NCI-H526 treated with DMSO at 0.1 percent for 48 hours (cell line): ENCODE measurements at places on chromosomes 6 and 20.

DNA sequence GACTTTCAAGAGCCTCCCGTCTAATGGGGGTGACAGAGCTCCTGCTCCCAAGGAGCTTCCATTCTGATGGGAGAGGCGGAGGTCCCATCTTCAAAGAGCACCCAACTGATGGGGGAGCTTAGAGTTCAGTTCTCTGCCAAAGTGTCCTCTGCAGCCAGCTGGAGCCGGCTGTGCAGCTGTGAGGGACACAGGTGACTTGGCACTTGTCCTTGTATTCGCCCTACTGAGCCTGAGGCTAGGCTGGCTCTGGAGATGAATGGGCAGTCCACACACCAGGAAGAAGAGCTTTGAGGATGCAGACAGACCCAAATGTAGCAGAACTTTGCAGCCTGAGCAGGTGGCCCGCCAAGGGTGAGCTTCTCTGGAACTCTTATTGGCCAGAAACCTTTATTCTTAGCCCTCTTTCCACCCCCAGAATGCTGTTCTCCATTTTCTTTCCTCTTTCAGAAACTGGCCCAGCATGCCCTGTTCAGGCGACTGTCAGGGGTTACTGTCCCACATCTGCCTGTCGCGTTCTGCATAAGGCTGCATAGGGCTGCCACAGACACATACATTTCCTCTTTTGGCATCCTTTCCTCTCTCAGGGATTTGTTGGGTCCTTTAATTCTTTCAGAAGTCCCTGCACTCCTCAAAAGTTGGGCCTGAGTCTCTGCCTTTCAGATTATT lies 108.7 kb upstream of the LRFN2 start:
- DNase-seq, result no peak

GRCh38 chr6:144493035-144493910 lies 208.1 kb downstream of the UTRN start:
- DNase-seq, result no peak

DNA sequence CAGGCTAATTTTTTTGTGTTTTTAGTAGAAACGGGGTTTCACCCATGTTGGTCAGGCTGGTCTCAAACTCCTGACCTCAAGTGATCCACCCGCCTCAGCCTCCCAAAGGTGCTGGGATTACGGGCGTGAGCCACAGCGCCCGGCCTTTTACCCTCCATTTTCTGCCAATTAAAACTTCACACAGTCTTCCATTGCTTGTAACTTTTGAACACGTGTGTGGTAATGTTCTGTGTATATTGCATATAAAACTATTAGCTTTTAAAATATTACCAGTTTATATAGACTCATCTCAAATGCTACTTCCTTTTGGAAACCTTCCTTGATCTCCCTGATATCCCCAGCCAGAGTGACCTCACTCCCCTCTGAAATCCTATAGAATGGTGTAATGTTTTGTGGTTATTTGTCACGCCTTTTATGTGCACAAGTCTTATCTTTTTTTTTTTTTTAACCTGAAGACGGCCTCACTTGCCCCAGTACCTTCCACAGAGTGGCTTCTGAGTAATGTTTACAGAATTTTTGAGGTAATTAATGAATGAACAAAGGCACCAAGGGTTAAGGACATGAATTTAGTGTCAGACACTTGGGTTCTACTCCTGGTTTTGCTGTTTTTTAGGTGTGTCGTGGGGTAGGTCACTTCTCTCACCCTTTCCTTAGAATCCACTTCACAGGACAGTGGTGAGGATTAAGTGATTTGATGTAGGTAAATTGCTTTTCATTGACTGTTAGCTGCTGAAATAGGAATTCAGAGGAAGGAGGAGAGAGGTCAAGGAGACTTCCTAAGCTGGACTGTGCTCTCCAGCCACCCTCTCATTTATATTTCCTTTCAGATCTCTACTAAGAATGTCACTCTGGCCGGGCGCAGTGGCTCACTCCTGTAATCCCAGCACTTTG lies 11.2 kb upstream of the MMP24 start:
- DNase-seq, result no peak

GRCh38 chr6:109453594-109454495 lies 1.7 kb downstream of the MICAL1 start:
- no peak for DNase-seq

GRCh38 chr20:16664020-16664419 lies 65.8 kb upstream of the SNRPB2 start:
- DNase-seq, result no peak

- no peak for DNase-seq
Observed at GRCh38 chr6:70124882-70125545, 177.9 kb downstream of the COL9A1 start.

- DNase-seq, result no peak
Observed at GRCh38 chr6:126797981-126798380, 320.5 kb upstream of the RSPO3 start.

DNA sequence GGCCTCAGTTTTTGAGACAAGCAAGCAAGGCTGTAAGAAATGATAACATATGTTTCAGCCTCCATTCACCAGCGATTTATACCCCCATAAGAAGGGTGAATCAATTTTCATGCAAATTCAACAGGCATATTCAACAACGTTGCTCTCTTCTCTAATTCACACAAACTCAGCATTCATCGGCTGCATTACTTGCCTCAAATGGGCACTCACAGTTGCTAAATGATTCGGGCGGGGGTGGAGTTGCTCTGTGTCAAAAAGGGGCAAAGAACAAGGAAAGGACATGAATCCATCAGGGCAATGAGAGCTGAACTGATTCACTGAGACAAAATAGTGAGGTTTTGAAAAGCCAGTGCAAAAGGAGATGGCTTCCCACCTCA lies 9.0 kb downstream of the MOXD1 start:
- DNase-seq, result no peak

DNA sequence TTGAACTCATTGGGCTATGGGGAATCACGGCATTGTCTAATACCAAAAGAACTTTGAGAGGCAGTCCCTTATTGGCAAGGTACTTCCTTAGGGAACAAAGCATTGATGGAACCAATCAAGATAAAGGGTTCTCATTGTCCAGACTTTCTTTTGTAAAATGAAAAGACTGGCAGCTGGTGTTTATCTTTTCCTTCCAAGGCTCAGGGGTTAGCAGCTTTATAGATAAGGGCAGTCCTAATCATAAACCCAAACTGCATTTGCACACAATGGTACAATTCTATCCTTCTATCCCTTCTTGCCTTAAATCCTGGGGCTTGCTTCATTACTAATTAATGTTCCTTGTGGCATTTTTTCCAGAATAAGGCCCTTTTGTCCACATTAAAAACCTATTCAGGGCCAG lies 28.6 kb downstream of the CDK19 start:
- no peak for DNase-seq

- no peak for DNase-seq
Observed at GRCh38 chr6:145818796-145819195, 4.2 kb upstream of the FBXO30 start.

GRCh38 chr6:114343782-114344144 lies 940 bp upstream of the HS3ST5 start:
- DNase-seq, result no peak

- peak; percentile 11 for DNase-seq
Observed at GRCh38 chr6:82385102-82385501, 21.5 kb downstream of the TPBG start.

- no peak for DNase-seq
Observed at GRCh38 chr6:53752856-53753255, 41.9 kb upstream of the LRRC1 start.

GRCh38 chr6:72636215-72636614 lies 14.4 kb downstream of the KCNQ5 start:
- DNase-seq, result no peak

DNA sequence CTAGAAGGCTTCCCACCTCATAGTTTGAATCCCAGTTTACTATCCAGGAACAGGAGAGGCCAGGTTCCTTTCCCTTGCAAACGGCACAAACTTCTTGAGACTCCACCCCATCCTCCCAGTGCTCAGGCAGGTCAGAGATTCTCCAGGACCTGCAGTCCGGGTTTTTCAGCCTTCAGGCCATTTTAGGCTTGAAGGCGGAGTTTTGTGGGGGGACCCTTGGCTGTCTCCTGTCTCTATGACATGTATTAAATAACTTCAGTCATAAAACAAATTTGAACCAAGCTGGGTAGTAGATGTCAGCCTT lies 230.1 kb downstream of the NFATC2 start:
- DNase-seq, result no peak

- DNase-seq, result no peak
Observed at GRCh38 chr20:931401-931800, 15.3 kb upstream of the ANGPT4 start.

DNA sequence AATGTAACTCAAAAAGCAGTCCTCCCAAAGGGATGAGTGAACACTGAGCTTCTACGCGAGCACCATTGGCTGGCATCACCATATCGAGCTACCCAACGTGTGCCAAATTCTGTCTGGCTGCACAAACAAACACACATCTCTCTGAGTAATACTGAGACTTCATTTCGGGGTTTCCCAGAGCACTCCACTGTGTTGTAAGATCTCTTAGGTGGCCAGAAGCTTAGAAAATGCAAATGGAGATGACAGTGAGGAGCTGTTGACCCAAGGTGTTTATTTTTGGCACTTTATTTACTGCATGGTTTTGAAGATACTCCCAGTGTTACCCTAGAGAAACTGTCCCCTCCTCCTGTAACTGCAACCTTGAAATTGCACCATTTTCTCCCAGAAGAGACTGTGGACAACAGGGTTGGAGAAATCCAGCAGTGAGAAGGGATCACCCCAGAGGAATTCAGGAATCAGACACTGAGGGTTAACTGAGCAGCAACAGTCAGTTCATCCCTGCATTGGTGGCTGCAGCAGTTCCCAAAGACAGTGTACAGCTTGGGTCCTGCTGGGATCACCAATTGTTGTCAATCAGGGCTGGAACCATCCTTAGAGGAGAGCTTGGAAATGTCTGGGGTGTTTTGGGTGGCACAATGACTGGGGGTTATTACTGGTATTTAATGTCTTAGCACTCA lies 1.0 kb upstream of the RIPOR2 start:
- DNase-seq, result no peak

GRCh38 chr6:56370561-56371211 lies 123.3 kb upstream of the COL21A1 start:
- DNase-seq, result no peak

DNA sequence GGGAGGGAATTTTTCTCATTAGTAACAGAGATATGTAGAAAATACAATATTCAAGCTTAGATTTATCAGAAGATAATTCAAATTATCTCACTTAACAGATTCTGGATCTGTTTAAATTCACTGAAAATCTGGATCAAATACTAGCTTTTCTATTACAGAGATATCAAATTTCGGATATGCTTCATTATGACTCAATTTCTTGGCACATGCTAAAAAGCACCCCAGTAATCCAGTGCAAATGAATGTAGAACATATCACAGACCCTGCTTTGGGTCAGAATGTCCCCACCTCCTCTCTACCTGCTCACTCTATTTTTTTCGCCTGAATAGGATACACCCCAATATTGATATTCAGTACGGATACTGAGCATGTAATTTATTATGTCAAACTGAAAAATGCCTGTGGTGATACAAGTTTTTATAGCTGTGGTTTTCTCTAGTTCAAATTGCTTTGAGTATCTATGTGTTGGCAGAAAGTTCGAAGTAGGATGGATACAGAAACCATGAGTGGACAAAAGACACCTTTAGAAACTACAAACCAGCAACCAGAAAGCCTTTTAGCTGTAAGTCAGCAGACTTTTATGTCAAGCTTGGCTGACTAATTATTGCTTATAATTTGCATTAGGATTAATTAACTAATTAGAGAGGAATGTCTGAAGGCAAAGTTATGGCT lies 290.0 kb downstream of the TFAP2B start:
- DNase-seq, result no peak

GRCh38 chr6:107653861-107654394 lies 164.0 kb downstream of the SOBP start:
- DNase-seq, result no peak

GRCh38 chr6:44925100-44925739 lies 402.9 kb upstream of the RUNX2 start:
- no peak for DNase-seq

GRCh38 chr20:62999580-62999979 lies 7.2 kb downstream of the BHLHE23 start:
- no peak for DNase-seq

- no peak for DNase-seq
Observed at GRCh38 chr6:72504406-72504805, 117.5 kb upstream of the KCNQ5 start.

- DNase-seq, result no peak
Observed at GRCh38 chr6:42239333-42239732, 21.7 kb upstream of the MRPS10 start.

DNA sequence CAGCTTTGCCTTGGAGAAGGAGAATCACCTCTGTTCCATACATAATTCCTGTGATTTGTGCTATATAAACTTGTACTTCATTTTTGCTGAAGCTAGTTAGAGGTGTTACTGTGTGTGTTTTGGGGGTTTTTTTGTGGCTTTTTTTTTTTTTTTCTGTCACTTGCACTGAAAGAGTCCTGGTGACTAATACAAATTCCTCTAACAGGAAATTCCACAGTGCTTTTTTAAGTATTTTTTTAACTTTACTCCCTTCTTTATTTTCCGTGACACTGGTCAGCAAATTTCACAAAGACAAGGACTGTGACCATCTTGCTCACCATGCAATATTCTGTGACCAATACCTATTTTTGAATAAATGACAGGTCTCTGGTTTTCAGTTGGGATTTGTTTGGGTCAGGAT lies 110.5 kb downstream of the ISM1 start:
- DNase-seq, result no peak

DNA sequence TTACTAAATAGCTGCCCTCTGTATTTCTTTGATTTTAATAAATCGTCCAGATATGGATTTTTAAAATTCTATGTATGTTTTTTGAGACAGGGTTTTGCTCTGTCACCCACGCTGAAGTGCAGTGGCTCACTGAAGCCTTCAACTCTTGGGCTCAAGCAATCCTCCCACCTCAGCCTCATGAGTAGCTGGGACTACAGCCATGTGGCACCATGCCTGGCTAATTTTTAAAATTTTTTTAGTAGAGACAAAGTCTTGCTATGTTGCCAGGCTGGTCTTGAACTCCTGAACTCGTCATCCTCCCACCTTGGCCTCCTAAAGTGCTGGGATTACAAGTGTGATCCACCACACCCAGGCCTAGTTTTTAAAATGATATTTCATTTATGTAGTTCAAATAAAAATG lies 47.4 kb upstream of the DDR1 start:
- DNase-seq, result no peak

- DNase-seq, result no peak
Observed at GRCh38 chr6:111461860-111462259, 21.2 kb downstream of the REV3L start.

DNA sequence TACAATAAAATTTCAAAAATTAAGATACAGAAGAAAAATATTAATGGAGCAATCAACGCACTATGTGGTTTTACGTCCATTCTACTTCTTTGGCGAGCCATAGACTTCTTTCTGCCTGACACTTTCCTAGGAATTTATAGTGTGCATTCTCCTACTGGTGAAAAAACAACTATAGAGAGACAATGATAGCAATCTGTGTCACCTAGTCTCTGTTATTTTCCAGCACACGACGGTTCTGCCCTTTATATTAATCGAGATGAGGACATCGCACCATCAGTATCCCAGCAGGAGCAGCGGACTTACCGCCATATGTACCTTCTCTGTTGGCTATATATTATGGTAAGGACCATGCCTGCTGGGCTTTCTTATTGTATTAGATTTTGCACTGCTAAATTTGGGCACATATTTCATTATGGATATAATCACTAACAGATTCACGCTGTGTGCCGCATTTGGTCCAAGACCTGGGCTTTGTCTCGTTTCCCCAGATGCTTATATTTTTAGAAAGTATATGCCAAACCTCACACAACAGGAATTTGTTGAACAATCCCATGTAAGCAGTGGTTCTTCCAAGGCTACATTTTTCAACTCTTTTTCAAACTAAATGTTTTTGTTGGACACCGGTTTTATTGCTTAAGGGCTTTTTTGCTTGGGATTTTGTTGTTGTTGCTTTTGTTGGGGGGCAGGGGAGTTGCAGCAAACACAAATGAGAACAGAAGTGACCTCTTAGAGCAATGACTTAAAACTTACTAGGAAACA lies 166.4 kb downstream of the ADAT2 start:
- DNase-seq, result no peak
